Activated CD4-positive, alpha-beta T cell treated with anti-CD3 and anti-CD28 coated beads, Interleukin-2, amount 10 ng/mL, durations not matched to agents 7 days and 5 days (primary cell): ENCODE measurements at places on chromosomes 7 and 10. TPM values are rescaled to one million over a fixed set of nuclear protein-coding genes. Genes with fewer than 3 reads are reported as not detected.
A peak's percentile ranks its signal among the peaks of the same experiment; 100 is the strongest.

DNA sequence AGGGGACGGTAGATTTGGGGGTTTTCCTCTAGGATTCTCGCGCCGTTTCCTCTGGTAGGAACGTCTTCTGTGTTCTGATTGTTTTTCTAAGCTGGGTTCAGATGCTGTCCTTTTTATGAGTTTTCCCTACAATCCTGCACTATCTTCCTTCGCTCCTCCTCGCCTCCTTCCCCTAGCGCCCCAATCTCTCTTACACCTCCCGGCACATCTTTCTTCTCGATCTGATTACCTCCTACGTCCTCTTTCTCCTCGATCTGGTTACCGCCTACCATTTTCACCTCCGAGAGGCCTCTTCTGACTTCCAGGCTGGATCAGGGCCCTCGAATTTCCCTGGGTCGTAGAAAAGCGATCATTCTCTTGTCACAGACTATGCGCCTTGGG is 413 bp downstream of the BUD31 start:
- H3K4me3 ChIP-seq = peak overlapping the region; percentile 94
- H3K36me3 ChIP-seq = peaks cover 36% of the 10 kb centered on the region
- H3K4me1 ChIP-seq = peaks cover 46% of the 10 kb centered on the region
- peak overlapping the region; percentile 92 for H3K27ac ChIP-seq
- H3K27me3 ChIP-seq = no peaks in the 10 kb centered on the region

- no peak for DNase-seq
- no peaks in the 10 kb centered on the region for H3K27me3 ChIP-seq
- no peaks in the 10 kb centered on the region for H3K4me1 ChIP-seq
- no peaks in the 10 kb centered on the region for H3K36me3 ChIP-seq
- no peak overlapping the region for H3K4me3 ChIP-seq
- no peak overlapping the region for H3K27ac ChIP-seq
These were observed 579.4 kb downstream of the SDK1 start for GRCh38 chr7:3880228-3880987.

GRCh38 chr7:78562191-78562590 is 763.6 kb downstream of the PHTF2 start:
- H3K4me1 ChIP-seq = no peaks in the 10 kb centered on the region
- no peak overlapping the region for H3K4me3 ChIP-seq
- no peak overlapping the region for H3K27ac ChIP-seq
- H3K27me3 ChIP-seq = no peaks in the 10 kb centered on the region

GRCh38 chr7:2080060-2080387 is 152.7 kb downstream of the MAD1L1 start:
- no peaks in the 10 kb centered on the region for H3K27me3 ChIP-seq
- no peak overlapping the region for H3K27ac ChIP-seq
- no peak for DNase-seq
- H3K36me3 ChIP-seq = peaks cover 5% of the 10 kb centered on the region
- no peak overlapping the region for H3K4me3 ChIP-seq
- peaks cover 27% of the 10 kb centered on the region for H3K4me1 ChIP-seq

DNA sequence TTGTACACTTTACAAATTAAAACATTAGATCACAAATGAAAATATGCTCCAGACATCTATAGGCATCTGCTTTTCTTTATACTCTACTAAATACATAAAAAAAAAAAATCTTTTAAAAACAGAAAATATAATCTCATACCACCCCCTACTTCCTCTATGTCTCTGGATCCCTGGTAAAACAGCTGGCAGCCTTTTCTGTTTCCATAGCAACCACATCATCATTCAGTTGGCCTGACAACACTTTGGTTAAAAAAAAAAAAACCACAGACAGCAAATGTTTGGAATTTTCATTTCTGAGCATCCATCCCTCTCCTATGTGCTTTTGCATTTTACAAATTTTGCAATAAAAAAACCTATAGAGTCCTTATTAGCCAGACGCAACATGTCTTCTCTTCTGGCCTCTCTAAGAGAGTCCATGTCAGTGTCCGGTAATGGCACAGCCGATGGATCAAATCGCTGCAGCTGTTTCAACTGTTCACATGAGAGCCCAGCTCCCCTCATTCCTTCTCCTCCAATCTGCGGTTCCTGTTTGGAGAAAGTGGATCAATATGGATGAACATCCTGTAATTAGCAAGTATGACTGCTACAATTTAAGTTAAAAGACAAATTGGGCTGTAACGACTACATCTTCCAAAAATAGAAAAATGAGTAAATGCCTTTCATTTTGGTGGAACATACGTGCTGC is 105.6 kb downstream of the NSUN6 start:
- no peak for DNase-seq
- H3K27ac ChIP-seq = no peak overlapping the region
- no peaks in the 10 kb centered on the region for H3K4me1 ChIP-seq
- H3K4me3 ChIP-seq = no peak overlapping the region
- H3K36me3 ChIP-seq = peaks cover 35% of the 10 kb centered on the region

GRCh38 chr7:20229646-20230500 is 12.7 kb upstream of the MACC1 start:
- H3K4me3 ChIP-seq = no peak overlapping the region
- DNase-seq = no peak
- peaks cover 4% of the 10 kb centered on the region for H3K27me3 ChIP-seq
- no peak overlapping the region for H3K27ac ChIP-seq

DNA sequence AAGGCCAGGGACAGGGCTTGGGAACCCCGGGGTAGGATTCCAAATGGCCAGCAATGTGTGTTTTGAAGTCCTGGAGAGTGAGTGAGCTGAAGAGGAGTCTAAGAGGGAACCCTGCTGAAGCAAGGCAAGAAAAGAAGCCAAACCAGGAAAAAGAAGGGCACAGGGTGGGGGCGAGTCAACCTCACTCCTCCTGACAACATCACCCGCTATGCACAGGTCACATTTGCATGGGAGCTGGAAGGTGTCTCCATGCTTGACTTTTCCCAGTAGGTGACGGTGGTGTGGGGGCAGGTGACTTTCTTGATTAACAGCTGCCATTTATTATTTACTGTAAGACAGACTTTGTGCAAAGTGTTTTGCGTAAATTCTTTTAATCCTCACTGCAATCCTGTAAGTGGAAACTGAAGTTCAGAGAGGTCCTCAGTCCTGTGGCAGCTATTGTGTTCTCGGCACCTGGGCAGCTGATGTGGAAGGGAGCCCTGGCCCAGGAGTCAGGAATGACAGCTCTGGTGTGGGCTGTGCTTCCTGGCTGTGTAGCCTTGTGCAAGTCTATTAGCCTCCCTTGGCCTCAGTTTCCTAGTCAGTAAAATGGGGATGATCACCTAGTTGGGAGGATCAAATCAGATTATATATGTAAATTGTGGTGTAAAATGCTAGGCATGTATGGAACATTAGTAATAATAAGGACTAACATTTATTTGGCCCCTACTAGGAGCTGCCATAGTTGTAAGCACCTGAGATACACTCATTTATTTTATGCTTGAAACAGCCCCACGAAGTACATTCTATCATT is 90.9 kb downstream of the SH3PXD2A start:
- no peak for DNase-seq
- peak overlapping the region; percentile 4 for H3K4me3 ChIP-seq
- H3K27me3 ChIP-seq = peaks cover 2% of the 10 kb centered on the region
- H3K27ac ChIP-seq = peak overlapping the region; percentile 77

DNA sequence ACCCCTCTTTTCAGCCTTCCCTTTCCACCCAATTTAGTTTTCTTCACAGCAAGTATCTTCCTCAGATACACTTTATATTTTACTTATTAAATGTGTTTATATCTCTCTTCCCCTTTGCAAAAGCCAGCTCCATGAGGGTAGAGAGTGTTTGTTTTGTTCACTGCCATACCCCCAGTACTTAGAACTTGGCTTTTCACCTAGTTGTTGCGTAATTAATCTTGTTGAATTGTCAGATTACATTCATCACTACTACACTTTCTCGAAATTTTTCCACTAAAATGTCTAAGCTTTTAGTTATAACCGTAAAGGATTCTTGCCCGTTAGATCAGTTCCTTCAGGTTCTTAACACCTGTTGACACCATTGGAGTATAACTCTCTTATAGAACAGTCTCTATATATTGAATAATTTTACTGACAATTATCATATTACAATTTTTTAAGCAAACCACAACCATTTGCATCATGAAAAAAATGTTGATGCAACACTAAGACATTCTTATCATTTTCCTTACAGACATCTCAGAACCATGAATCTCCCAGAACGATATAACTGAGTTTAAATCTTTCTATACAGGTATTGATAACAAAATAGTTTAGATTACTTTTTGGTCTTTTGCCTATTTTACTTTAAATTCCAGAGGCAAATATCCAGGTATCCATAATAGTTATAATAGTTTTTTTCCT is 29.9 kb downstream of the VWDE start:
- no peak overlapping the region for H3K27ac ChIP-seq
- no peak for DNase-seq
- H3K36me3 ChIP-seq = no peaks in the 10 kb centered on the region

DNA sequence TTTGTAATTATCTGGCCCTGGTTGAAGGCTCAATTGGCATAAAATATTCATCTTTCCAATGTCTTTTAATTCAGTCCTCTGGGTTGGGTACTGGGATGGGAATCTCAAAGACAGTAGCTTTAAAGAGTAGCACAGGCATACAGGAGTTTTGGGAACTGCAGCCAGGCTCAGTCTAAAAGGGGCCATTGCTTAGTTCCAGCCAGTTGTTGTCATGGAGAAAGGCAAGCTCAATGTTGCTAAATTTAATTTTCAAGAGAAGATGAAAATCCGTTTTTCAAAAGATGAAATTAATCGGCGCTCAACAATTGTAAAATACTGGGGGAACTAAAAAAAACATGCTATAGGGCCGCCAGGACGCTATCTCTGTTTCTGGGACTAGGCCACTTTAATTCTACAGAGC is 375.1 kb downstream of the PHTF2 start:
- no peak overlapping the region for H3K27ac ChIP-seq
- no peaks in the 10 kb centered on the region for H3K36me3 ChIP-seq
- H3K4me1 ChIP-seq = no peaks in the 10 kb centered on the region

DNA sequence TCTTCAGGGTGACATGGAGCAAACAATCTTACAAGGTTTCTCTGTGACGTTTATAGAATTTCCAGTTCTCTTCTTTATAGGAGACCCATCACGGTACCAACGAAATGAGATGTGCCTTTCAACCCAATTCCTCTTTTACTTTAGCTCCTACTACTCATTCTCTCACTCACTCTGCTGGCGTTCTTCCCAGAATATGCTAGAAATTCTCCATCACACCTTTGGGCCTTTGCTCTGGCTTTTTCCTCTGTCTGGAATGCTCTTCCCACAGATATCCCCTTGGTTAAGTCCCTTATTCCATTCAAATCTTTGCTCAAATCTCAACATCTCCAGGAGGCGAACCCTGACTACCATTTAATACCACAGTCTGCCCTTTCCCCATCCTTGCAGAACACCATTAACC is 39.0 kb downstream of the SEMA3C start:
- no peak overlapping the region for H3K4me3 ChIP-seq
- H3K4me1 ChIP-seq = no peaks in the 10 kb centered on the region
- no peak for DNase-seq
- H3K27me3 ChIP-seq = no peaks in the 10 kb centered on the region
- no peaks in the 10 kb centered on the region for H3K36me3 ChIP-seq

- H3K27me3 ChIP-seq = peaks cover 9% of the 10 kb centered on the region
- H3K4me1 ChIP-seq = no peaks in the 10 kb centered on the region
- H3K36me3 ChIP-seq = no peaks in the 10 kb centered on the region
- no peak for DNase-seq
These were observed 9.1 kb upstream of the PROSER2 start for GRCh38 chr10:11813855-11814567.

GRCh38 chr7:7769710-7770627 is 51.6 kb upstream of the RPA3 start:
- H3K36me3 ChIP-seq = no peaks in the 10 kb centered on the region
- no peak for DNase-seq
- H3K27ac ChIP-seq = no peak overlapping the region
- H3K27me3 ChIP-seq = no peaks in the 10 kb centered on the region

The COL1A2 gene
- total RNA-seq = 0.06 TPM

The C7orf57 gene
- 0.10 TPM for total RNA-seq

The EPHB4 gene
- total RNA-seq = 1.6 TPM

The ASB15 gene
- total RNA-seq = not detected

The ENTPD1 gene
- total RNA-seq = 0.27 TPM

The NPFFR1 gene
- not detected for total RNA-seq

The PTF1A gene
- total RNA-seq = not detected

The TUBAL3 gene
- not detected for total RNA-seq

The TAS2R3 gene
- total RNA-seq = 1.8 TPM
